ENCODE measurements at places on chromosomes 12 and 14.

DNA sequence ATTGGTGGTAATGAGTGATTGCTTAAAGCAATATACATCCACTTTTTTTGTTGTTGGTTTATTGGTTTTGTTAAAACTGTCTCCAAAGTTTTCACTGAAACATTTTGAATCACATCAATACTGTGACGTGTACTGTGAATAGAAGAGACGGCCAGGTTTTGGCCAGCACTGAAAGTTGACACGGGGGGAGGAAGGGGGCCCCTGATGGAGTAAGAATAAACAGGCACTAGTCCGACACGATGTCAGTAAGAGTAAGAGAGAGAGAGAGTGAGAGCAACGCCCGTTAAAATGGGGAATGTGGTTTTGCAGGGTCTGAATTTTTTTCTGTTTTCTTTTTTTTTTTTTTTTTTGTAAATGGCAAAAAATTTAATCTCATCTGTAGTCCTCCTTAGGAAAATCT lies 14.7 kb downstream of the PEBP1 start:
- no peak for DNase-seq

GRCh38 chr12:8712572-8712971 lies 14.8 kb downstream of the RIMKLB start:
- DNase-seq: no peak

DNA sequence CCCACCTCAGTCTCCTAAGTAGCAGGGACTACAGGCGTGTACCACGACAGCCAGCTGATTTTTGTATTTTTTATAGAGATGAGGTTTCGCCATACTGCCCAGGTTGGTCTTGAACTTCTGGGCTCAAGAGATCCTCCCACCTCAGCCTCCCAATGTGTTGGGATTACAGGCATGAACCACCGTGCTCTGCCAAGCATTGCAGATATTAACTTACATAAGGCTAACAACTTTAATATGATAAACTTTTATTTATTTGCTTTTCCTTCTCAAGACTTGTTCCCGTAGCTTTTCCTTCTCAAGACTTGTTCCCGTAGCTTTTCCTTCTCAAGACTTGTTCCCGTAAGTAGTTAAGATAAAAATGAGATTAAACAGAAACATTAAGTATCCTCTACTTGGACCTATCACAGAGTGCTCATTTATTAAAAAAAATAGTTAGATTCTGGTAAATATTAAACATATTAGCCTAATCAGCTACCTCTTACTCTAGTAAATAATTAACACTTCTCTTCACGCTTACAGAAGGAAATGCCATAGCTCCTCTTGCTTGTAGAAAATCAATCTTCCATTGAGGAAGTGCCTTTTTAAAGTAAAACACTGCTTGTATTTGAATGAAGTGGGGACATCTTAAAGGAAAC lies 157.7 kb upstream of the KITLG start:
- no peak for DNase-seq

DNA sequence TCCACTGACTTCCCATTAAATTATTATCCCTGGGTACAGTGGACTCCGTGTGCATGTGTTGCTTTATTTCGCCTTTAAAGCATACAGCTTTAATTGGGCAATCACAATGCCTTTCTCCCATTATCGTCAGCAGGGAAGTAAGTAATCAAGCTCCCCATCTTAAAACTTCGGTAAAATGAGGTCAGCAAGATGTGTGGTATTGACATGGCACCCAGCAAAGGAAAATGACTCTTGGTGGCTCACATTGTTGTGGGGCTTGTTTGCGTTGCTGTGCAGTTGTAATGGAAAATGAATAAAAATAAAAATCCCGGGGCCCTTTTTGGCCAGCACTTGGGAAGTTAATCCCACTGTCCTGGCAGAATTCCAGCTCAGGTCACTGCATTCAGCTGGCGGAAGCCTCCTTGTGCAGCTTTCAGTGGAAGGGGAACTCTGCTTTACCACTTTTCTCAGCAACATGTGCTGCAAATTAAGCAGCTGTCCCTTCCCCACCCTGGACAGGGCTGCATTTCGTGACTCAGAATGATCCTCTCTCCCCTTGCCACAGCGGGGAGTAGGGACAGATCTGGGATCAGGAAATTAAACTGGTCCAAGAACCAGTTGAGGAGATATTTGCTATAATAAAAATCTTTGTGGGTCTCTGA lies 13.9 kb upstream of the ATP2A2 start:
- no peak for DNase-seq

GRCh38 chr12:119180380-119181040 lies 1.8 kb downstream of the HSPB8 start:
- DNase-seq: no peak

- no peak for DNase-seq
These were observed 28.7 kb downstream of the CCDC59 start for GRCh38 chr12:82329508-82329907.

- DNase-seq: no peak
These were observed 50.2 kb downstream of the WDR20 start for GRCh38 chr14:102189874-102190273.

GRCh38 chr12:3882896-3883564 lies 9.8 kb upstream of the PARP11 start:
- DNase-seq: no peak

DNA sequence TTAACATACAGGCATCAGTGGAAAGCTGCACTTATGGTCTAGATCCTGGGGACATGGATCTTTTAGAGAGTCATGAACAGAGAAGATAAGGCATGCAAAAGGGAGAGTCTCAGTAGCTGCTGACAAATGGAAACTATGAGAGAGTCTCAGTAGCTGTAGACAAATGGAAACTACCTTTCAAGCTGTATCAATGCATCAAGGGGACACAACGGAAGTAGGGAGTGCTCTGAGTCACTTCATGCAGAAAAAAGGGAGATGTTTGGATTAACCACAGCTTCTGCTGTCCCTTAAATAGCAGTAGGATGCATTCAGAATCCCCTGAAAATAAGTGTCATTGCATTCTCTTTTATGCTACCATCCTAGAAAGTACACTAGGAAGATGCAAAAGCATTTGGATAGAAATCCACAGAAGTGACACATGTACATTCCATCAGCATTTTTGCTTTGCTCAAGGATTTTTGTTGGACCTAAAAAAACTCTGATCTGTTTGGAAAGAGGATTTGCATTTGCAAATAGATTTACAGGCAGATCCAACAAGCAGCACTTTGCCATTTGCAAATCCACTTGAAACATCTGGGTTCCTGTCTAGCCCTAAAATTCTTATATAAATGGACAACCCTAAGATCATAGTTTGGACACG lies 227.5 kb upstream of the LMO3 start:
- no peak for DNase-seq

DNA sequence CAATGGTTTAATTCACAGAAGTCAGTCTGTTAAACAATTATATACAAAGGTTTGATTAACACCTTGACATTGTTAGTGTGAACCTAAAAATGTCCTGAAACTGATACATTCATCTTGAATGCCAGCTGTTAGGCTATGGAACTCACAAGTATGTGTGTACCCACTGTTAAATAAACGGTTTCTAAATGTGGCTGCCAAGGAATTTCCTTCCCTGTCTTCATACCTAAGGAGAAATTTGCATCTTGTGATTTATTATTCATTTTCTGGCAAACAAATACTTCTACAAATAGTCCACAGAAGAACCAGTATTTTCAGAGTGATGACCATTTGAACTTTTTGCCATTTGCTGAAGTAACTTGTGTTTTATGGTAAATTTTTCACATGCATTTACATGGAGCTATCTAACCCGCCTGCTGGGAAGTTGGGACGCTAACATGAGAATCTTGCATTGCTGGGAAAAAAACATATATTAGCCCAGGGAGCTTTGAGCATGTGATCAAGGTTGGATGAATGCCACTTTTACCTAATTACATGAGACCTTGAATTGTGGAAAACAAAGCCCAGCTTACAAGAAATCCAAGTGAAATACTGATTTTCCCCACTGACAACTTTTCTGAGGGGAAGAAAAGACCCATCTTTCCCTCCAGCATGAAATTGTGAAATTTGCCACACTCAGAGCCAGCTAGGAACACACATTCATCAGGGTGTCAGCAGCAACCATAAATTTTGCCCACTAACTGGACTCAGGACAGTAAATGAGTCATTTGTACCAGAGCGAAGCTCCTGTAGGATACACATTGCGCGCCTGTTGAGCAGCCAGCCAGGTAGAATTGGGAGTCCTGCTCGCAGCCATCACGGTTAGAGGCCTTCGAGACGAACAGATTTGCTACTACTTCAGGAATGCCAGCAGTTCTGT lies 118.0 kb downstream of the KICS2 start:
- DNase-seq: no peak

- no peak for DNase-seq
These were observed 7.9 kb upstream of the CEP170B start for GRCh38 chr14:104856869-104857860.

DNA sequence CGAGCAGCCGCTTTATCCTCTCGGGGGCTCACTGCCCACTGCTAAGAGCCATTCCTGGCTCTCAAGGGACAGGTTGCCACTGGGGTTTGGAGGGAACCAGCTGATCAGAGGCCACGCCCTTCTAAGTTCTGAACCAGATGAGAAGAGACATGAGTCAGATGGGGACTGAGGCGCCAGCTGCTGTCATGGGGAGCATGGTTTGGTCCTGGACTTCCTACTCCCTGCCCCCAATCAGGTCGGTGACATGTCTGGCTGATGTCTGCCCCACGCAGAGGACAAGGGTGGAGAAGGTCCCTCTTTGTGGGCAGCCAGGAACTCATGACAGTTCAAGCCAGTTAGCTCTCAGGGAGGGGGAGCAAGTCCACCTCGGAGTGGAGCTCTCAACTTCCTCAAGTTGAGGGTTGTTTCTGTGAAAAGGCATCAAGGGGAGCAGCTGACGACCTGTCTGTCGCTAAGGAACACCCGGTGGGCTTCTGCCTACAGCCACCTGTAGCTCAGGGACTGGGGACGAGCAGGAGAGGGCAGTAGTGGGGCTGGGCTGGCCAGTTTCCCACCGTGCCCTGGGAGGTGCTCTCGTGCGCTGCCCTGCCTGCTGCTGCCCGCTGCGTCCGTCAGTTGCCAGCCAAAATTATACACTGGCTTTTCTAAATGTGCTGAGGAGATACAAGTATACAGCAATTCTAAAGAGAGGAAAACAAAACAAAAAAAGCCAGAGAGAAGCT lies 20.5 kb downstream of the PSMC1 start:
- DNase-seq: no peak

DNA sequence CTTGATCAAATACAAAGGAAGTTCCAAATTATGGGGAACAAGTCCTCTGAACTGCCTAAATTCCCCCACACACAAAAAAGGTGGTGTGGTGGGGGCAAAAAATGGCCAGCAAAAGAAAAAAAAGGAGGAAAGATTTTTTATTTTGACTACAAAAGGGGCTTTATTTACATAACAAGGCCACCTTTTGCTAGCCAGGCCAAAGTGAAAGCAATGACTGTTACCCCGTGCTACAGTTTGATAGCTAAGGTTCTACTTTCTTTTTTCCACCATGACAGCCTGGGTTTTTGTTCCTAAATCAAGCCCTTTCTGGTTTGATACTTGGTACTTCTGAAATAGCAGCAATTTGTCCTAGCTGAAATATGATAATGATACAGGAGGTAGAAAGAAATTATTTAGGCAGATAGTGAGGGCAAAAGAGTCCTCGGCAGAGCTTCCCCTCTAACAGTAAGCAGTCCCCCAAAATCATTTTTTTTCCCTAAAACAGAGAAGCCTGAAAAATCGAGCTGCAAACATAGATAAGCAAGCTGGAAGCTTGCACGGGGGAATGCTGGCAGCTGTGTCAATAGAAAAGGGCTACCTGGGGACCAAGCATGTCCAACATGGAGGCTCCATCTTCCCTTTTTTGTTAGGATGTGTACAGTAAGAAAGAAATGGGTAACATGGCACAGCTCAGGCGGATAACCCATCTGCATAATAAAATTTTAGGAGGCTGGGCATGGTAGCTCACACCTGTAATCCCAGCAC lies 8.9 kb upstream of the B4GALNT1 start:
- no peak for DNase-seq

- DNase-seq: no peak
These were observed 32.1 kb downstream of the SPATA7 start for GRCh38 chr14:88417594-88417993.

- no peak for DNase-seq
These were observed 871 bp upstream of the SSTR1 start for GRCh38 chr14:38206689-38207376.

GRCh38 chr14:81402123-81402495 lies 2.0 kb upstream of the STON2 start:
- DNase-seq: no peak

DNA sequence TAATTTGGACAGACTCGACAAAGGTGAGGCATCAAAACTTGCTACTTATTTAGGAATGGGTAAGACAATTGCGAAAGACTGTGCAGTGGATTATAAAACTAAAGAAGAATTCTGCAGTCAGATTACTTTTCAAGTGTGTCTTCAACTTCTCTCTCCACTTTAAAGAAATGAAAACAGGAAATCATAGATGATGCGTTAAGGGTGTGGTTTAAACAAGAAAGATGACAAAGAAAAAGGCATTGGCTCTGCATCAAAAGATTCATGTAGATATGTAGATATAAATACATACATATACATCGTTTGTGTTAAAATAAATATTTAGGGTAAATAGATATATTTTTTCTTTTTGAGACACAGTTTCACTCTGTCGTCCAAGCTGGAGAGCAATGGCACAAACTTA lies 74.6 kb upstream of the PARP11 start:
- DNase-seq: no peak

DNA sequence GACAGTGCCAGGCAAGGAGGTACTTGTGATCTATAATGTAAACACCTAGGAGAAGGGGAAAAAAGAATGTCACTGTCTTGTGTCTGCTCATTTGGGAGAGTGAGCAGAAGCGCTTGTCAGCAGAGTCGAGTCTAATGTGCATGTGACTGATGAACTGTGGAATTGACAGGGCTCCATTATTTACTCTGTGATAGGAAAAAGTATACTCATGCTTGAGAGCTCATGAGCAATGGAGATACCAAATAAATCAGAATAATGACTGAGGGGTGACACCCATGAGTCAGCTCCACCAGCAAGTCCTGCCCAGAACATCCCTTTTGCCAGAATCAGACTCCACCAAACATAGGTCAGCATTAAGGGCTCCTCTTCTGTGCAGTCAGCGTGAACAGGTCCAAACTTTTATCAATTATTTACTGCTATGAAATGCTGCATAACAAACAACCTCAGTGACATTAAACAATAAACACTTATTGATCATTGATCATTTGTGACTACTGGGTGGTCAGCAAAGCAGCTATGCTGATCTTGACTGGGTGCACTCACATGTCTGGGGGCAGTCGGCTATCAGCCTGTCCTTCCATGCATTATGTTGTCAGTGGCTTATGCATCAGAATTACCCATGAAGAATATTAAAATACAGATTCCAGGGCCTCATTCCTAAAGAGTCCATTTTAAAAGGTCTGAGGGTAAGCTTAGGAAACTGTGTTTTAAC lies 29.2 kb upstream of the WSCD2 start:
- DNase-seq: no peak

- DNase-seq: no peak
These were observed 142.0 kb downstream of the SCARB1 start for GRCh38 chr12:124721501-124722162.

DNA sequence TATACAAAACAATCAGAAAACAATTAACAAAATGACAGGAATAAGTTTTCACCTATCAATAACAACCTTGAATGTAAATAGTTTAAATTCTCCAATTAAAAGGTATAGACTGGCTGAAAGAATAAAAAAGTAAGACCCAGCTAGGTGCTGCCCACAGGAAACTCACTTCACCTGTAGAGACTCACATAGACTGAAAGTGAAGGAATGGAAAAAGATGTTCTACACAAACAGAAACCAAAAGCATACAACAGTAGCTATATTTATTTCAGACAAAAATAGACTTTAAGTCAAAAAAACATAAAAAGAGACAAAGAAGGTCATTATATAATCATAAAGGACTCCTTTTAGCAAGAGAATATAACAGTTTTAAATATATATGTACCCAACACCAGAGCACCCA lies 152.4 kb upstream of the PWP1 start:
- DNase-seq: no peak

Measured in stimulated activated CD4-positive, alpha-beta T cell treated with anti-CD3 and anti-CD28 coated beads, Interleukin-1b, Interleukin-23, amount 100 ng/mL, for 1 hour (primary cell).